ENCODE measurements at places on chromosomes 1 and 21.
A peak's percentile ranks its signal among the peaks of the same experiment; 100 is the strongest.

- no peak for DNase-seq
Measured at GRCh38 chr1:183841550-183841949, 36.6 kb downstream of the RGL1 start.

DNA sequence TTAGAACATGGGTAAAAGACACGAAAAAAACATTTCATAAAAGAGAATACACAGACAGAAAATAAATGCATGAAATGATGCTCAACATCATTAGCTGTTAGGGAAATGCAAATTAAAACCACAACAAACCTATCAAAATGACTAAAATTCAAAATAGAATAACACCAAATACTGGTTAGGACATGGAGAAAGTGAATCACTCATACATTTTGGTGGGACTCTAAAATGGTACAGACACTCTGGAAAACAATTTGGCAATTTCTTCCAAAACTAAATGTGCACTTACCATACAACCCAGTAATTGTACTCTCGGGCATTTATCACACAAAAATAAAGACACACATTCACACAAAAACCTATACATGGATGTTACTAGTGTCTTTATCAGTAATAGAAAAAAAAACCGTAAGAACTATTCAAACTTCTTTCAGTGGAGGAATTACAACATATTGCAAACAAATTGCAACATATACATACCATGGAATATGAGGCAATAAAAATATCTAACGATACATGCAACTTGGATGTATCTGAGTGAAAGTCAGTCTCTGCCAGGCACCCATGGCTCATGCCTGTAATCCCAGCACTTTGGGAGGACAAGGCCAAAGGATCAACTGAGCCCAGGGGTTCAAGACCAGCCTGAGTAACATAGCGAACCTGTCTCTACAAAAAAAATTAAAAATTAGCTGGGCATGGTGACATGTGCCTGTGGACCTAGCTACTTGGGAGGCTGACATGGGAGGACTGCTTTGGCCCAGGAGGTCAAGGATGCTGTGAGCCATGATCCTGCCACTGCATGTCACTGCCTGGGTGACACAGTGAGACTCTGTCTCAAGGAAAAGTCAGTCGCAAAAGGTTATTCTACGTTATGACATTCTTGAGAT lies 19.6 kb downstream of the HSF2BP start:
- peak; percentile 67 for DNase-seq

- DNase-seq = no peak
Measured at GRCh38 chr1:212035835-212036605, 472 bp downstream of the DTL start.

DNA sequence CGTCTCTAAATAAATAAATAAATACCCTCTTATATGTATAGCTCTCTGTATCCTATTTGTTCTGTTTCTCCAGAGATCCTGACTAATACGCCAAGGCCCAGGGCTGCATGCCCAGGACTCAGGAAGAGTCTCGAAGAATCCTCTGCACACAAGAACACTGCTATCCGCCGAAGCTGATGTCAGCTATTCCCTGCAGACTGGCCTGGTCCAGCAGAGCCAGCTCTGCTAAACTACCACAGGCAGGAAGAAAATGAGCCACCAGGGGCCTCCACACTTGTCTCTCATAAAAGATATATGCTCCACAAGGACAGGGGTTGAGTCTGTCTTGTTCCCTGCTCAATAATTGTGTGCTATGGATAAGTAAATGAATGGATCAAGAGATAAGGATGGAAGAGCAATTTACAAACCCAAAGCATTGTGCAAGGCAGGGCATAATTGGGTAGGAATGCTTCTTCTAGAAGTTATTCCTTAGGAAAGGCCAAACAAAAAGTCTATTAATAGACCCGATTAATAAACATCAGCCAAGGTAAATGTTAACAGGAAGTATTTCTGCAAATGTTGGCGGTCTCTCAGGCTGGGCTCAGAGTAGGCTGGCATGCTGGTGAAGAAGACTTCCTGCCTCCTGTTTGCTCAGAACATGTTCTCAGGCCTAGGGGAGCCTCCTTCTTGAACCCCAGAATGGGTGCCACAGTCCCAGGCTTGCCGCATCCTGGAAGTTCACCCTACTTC lies 26.3 kb upstream of the MAN1C1 start:
- DNase-seq = no peak

DNA sequence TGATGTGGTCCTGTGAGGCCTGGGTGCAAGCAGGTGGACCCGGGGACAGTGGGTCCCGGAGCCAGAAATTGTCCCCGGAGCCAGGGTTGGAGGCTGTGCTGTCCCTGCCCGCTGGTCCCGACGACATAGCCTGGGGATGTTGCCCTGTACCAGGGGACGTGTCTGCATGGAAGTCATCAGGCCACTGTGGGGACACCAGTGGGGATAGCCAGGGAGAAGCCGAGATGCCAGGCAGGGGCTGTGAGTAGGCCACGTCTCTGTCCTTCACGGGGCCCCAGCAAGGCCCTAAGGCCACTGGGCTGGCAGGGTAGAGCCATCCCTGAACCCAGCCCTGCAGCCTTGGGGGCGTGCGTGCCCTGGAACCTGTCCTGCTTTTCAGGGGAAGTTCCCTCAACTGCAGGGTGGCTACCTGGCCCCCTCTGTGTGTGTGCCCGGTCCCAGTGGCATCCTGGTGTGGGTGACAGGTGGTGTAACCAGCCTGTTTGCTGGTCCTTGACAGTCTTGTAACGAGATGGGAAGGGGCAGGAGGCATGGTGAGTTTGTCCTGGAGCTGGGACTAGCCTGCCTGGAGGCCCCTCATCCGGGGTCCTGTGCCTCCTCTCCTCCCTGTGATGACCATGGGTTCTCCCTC lies 73.2 kb downstream of the OBSCN start:
- no peak for DNase-seq
